ENCODE measurements at places on chromosomes 3 and 15.

GRCh38 chr15:64525828-64526530, 65.6 kb downstream of the ZNF609 start:
- DNase-seq = no peak

DNA sequence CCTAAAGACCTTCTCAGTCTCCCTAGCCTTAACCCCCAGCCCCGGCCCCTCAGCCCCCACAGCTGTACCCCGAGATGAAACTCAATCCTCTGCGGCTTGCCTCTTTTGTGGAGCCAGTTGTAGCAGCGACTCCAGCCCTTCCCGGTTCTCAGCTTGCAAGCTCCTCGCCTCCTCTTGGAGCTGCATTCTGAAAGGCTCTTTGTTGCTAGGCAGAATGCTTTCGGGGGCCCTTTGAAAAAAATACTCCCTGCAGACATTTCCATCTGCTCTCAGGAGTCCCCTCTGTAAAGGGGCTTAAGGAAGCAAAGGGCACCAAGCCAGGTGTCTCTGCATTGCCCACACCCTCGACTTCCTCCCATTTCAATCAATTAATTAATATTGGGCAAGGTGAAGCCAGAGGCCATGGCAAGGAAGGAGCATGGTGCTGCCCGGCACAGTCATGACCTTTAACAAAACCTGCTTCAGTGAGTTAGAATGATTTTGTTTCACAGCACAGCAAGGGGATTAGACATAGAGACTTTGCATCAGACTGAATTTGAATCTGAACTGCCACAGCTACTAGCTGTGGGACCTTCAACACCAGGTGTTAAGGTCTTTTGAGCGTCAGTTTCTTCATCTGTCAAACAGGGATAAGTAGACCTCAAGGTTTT, 65.5 kb downstream of the SRGAP3 start:
- no peak for DNase-seq

DNA sequence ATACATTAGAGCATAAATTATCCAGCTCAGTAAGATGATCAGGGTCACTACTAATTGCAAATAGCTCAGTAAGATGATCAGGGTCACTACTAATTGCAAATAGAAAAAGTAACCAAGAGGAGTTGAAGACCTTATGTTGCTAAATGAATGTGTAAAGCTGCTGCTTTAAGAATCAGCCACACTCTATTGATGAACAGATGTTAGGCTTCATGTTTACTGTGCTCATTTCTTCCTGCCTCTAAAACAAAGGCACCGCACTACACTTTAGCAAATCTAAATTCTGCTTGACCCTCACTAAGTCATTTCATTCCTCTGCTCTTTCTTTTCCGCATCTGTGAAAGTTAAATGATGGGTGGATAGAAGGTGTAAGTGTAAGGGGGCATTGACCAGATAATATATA, 92.6 kb upstream of the PLSCR4 start:
- no peak for DNase-seq

GRCh38 chr3:177519588-177519987, 322.3 kb upstream of the TBL1XR1 start:
- DNase-seq = no peak

DNA sequence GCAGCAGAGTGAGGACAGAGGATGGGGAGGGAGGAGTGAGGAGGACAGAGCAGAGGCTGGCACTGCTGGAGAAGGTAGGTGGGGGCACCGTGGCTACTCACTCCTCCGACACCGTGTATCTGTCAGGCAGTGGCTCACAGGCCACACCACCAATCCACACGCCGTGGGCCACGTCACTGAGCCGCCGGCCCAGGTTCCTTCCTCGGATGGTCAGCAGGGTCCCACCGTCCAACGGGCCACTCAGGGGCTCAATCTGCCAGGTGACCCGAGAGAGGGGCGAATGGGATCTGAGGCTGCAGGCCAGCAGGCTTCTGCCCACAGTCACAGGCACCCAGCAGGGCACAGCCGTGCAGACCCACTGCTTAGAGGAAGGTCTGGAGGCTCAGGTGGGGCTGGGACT, 30.5 kb downstream of the H1-8 start:
- no peak for DNase-seq

DNA sequence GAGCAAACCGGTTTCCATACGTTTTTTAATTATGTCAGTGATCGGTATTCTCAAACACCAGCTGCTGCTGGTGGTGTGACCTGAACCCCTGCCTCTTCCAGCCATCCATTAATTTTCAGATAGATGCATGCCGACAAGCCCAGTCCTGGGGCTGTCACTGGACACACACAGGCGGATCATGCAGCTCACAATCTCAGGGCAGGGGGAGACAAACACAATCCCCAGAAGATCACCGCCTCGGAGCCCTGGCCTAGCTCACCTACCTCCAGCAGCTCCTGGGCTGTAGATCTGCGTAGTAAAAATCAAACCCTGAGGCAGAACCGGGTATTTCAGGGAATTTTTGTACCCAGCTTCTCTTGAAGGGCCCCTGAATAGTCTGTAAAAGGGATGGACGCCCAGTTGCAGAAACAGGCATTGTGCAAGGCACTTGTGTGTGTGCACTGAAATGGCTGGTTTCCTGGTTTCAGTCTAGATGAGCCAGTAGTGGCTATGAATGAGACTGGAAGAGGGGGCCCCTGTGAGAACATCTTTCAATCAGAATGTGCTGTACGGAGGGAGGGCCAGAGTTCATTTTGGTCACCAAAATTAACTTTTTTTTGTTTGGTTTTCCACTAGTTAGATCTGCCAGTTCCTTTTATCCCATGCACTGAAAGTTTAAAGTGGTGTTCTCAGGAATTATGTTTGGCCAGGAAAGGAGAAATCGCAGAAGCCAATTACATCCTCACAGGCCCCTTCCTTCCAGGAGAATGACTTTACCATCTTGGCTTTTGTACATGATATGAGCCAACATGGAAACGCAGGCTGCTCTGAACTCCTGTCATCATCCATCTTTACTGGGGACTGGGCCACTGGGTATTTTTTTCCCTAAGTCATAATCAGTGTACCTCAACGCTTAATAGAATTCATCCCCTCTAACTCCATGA, 55.0 kb upstream of the RPL32 start:
- no peak for DNase-seq

- DNase-seq = no peak
Observed at GRCh38 chr3:196976941-196977340, 8.3 kb upstream of the PIGZ start.

GRCh38 chr3:170483485-170484262, 65.0 kb downstream of the CLDN11 start:
- no peak for DNase-seq

GRCh38 chr15:81911022-81911971, 134.5 kb downstream of the MEX3B start:
- DNase-seq = no peak

GRCh38 chr3:33047842-33048834, 48.8 kb downstream of the GLB1 start:
- DNase-seq = peak; percentile 22

DNA sequence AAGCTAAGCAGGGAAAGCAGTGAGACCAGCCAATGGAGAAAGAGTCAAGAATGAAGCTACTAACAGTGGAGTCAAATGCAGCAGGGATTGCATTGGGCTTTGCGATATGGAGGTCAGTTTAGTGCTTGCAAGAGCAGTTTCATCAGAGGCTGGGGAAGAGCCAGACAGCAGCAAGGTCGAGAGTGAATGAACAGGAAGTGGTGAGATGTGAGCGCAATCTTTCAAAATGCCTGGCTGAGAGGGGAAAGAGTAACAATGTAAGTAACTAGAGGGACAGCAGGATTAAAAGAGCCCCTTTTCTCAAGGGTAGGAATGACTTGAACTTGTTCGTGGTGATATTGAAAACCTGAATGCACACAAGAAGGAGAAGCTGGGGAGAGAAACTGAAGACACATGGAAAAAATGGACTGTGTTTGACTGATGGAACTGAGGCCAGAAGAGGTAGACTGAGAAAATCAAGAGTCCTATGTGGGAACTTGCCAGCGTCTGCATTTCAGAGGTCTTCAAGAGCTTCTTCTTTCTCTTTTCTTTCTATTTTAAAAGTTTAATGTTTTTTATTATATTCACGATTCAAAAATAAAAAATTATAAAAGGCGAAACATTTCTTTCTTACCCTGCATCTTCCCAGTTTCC, 30.6 kb upstream of the GPR160 start:
- peak; percentile 30 for DNase-seq

GRCh38 chr3:31768479-31769125, 212.5 kb downstream of the OSBPL10 start:
- DNase-seq = peak; percentile 50

- no peak for DNase-seq
Observed at GRCh38 chr3:185631508-185632206, 45.6 kb downstream of the SENP2 start.

DNA sequence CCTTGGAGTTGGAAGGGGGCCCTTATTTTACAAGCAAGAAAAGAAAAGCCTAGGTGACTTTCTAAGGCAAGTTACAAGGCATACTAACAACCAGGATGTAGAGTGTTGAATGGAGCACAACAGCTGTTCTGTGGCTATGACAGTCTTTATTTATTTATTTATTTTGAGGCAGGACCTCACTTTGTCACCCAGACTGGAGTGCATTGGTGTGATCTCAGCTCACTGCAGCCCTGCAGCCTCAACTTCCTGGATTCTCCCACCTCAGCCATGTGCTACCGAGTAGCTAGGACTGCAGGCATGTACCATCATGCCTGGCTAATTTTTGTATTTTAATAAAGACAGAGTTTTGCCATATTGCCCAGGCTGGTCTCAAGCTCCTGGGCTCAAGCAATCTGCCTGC, 973.4 kb downstream of the ROBO1 start:
- DNase-seq = no peak

DNA sequence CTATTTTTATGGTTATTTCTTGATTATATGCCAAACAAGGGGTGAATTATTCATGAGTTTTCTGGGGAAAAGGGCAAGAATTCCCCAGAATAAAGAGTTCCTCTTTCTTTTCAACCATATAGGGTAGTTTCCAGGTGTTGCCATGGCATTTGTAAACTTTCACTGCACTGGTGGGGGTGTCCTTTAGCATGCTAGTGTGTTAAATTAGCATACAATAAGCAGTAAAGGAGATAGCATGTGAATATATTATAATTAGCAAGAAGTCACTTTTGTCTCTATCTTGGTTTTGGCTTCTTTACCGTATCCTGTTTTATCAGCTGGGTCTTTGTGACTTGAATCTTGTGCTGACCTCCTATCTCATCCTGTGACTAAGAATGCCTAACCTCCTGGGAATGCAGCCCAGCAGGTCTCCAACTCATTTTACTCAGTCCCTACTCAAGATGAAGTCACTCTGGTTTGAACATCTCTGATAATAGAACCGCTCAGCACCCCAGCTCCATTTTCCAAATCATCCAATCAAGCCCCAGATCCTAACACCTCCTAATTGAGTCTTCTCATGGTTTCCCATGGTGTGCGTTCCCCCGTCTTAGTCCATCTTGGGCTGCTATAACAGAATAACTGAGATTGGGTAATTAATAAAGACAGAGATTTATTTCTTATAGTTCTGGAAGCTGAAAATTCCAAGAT, 3.4 kb upstream of the SELENOT start:
- no peak for DNase-seq

- DNase-seq = no peak
Observed at GRCh38 chr15:75313116-75313845, 22.6 kb upstream of the COMMD4 start.

DNA sequence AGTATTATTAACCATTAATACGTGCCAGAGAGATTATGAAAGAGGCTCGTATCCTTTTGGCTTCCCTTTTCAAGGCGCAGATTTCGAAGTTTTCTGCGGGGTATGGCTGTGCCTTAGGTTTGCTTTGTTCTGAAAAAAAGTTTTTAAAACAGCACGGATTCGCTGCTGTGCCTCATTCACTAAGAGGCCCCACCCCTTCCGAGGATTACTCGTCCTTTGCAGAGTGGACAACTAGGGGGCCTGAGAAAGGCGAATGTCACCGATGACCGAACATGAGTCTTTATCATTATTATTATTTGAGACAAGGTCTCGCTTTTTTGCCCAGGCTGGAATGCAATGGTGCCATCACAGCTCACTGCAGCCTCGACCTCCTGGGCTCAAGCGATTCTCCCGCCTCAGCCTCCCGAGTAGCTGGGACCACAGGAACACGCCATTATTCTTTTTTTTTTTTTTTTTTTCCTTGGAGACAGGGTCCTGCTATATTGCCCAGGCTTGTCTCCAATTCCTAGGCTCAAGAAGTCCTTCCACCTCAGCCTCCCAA, 684 bp upstream of the RPS27L start:
- DNase-seq = peak; percentile 36

- no peak for DNase-seq
Observed at GRCh38 chr3:71163198-71163918, 420.2 kb downstream of the FOXP1 start.

DNA sequence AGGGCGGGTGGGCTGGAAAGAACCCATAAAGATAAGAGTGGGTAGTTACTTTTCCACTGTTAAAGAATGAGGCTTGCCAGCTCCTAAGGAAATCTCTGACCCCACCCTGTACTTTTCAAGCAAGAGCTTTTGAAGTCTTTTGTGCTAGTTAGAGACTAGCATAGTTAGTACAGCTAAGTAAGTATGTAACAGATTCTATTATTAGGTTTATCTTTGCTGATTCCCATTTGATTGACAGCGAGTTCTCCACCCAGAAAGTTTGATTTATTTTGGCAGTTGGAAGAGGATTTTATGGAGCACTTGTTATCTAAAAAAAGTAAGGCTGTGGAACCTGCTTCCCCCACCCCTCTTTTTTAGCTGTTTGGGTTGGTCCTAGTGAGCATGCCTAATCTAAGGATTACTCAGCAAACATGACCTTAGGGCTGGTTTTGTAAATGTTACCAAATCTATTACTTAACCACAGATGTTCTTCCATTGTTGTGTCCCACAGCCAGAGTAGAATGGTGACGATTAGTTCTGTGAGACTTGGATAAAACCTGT, 57.6 kb downstream of the FNDC3B start:
- no peak for DNase-seq

DNA sequence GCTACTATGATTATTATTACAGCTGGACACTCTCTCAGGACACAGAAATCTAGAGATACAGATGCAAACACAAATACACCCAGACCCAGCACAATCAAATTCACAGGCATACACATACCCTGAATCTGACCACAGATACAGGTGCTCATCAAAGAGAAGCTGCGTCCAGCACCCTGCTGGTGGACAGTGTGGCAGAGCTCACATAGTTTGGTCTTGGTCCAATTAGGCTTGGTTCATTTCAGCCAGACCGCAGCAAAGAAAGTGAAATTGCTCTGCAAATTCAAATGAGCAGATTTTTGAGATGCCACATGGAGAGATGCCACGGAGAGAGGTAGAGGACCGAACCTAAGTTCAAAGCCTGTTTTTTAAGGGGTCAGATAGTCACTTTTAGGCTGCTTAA, 55.6 kb downstream of the ANAPC13 start:
- no peak for DNase-seq

GRCh38 chr15:68326711-68327354, 49.3 kb downstream of the FEM1B start:
- no peak for DNase-seq

GRCh38 chr15:72242775-72243370, 11.9 kb upstream of the PKM start:
- DNase-seq = no peak

- DNase-seq = no peak
Observed at GRCh38 chr3:183301937-183302580, 49.0 kb downstream of the B3GNT5 start.

- no peak for DNase-seq
Observed at GRCh38 chr3:10628891-10629670, 123.7 kb upstream of the ATP2B2 start.

GRCh38 chr3:178139116-178139515, 397.1 kb upstream of the KCNMB2 start:
- no peak for DNase-seq
